B cell (primary cell): ENCODE measurements at places on chromosomes 3 and 15.

- H3K36me3 ChIP-seq = no peaks in the 10 kb centered on the region
- no peaks in the 10 kb centered on the region for H3K4me1 ChIP-seq
- no peak overlapping the region for H3K27ac ChIP-seq
Observed at GRCh38 chr15:89459271-89460038, 36.9 kb downstream of the RHCG start.

GRCh38 chr3:79310016-79310415 lies 457.8 kb downstream of the ROBO1 start:
- no peaks in the 10 kb centered on the region for H3K4me1 ChIP-seq
- no peaks in the 10 kb centered on the region for H3K36me3 ChIP-seq
- H3K27me3 ChIP-seq = no peaks in the 10 kb centered on the region
- no peak for DNase-seq
- no peak overlapping the region for H3K27ac ChIP-seq

DNA sequence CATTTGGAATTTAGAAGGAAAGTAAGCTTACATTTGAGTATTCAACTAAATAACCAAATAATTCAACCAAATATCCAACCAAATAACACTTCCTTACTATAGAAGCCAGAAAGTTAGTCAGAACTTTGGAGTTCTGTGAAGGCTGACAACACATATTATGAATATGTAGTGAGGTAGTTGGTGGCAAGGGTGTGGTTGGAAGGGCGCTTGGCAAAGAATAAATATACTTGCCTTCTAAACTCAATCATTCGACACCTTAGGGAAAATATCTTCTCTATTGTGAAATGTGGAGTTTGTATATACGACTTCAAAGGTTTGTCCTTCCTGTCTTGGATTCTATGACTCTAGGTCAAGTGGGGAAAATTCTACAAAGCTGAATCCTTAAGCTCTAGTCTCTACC lies 111.7 kb upstream of the OSTN start:
- no peak for DNase-seq
- no peaks in the 10 kb centered on the region for H3K4me1 ChIP-seq

GRCh38 chr15:93779341-93779740 lies 452.0 kb upstream of the MCTP2 start:
- no peak overlapping the region for H3K27ac ChIP-seq
- H3K36me3 ChIP-seq = no peaks in the 10 kb centered on the region
- H3K27me3 ChIP-seq = no peaks in the 10 kb centered on the region
- no peak overlapping the region for H3K4me3 ChIP-seq

- H3K27me3 ChIP-seq = no peaks in the 10 kb centered on the region
- no peak overlapping the region for H3K4me3 ChIP-seq
- no peaks in the 10 kb centered on the region for H3K4me1 ChIP-seq
- no peak for DNase-seq
- H3K27ac ChIP-seq = no peak overlapping the region
Observed at GRCh38 chr3:69994919-69995318, 4.6 kb upstream of the SAMMSON start.

DNA sequence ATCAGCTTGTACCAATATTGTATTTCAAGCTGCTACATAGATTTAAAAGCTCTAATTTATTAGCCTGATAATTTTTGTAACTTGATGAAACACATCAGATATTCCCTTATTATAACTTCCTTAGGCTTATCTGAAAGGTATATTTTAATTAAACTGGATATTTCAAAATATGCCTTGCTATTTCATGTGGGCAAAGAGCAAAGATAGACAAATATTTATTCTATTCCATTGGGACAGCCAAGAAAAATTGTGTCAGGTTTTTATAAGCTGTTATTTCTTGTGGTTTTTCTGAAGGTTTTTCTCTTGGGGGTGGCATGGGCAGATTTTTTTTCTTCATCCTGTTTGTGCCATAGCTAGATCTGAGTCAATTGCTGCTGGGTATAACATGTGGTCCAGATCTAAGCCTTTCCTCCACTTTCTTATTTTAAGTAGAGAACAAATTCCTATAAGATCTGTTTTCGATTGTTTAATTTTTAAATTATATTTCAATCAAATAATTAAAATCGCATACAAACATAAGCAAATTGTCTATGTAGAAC lies 249.5 kb downstream of the NAALADL2 start:
- H3K36me3 ChIP-seq = no peaks in the 10 kb centered on the region
- H3K4me1 ChIP-seq = no peaks in the 10 kb centered on the region
- no peak overlapping the region for H3K4me3 ChIP-seq
- no peak overlapping the region for H3K27ac ChIP-seq
- DNase-seq = no peak
- no peaks in the 10 kb centered on the region for H3K27me3 ChIP-seq

DNA sequence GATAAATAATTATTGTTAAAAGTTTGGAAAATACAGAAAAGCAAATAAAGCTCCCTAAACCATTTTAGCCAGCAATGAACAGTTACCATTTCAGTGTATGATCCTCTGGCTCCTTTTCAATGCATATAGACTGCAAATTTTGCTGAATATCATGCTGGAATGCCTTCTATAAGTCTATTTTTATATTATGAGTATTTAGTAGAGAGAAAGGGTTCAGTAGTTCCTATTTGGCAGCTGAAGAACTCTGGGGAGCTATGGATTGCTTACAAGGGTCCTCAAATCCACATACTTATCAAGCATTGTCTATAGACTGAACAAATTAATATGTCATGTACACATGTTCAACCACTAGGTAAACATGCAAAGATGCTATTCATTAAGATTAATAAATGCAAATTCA lies 46.1 kb downstream of the LRRC3B start:
- no peaks in the 10 kb centered on the region for H3K36me3 ChIP-seq
- no peak for DNase-seq
- no peaks in the 10 kb centered on the region for H3K4me1 ChIP-seq

DNA sequence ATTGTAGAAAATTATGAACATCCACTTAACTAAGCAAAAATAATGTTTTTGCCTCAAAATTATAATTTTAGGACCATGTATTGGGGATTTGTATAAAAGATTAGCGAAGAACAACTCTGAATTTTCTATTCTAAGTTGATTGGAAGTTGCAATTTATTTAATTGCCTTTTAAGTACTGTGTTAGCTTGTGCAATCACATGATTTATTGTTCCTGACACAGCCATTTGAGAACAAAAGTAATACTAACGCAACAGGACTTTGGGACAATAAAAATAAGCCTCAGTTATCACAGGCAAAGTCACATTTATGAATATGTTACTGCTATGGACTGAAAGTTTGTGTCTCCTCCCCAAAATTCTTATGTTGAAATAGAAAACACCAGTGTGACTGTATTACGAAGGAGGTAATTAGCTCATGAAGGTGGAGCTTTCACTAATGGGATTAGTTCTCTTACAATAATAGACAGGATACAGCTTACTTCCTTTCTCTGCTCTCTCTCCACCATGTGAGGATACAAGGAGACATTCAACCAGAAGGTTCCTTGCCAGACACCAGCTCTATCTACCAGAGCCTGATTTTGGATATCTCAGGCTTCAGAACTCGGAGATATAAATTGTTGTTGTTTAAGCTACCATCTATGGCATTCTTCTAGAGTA lies 745.9 kb downstream of the ZBBX start:
- no peaks in the 10 kb centered on the region for H3K27me3 ChIP-seq
- no peaks in the 10 kb centered on the region for H3K4me1 ChIP-seq
- H3K27ac ChIP-seq = no peak overlapping the region
- no peaks in the 10 kb centered on the region for H3K36me3 ChIP-seq
- no peak overlapping the region for H3K4me3 ChIP-seq

- H3K4me1 ChIP-seq = no peaks in the 10 kb centered on the region
- no peak overlapping the region for H3K4me3 ChIP-seq
- no peak for DNase-seq
- H3K27ac ChIP-seq = no peak overlapping the region
- no peaks in the 10 kb centered on the region for H3K27me3 ChIP-seq
Observed at GRCh38 chr3:72941245-72941644, 53.4 kb downstream of the GXYLT2 start.

- H3K27me3 ChIP-seq = no peaks in the 10 kb centered on the region
- H3K36me3 ChIP-seq = peaks cover 4% of the 10 kb centered on the region
- peak overlapping the region; percentile 56 for H3K4me3 ChIP-seq
- peak overlapping the region; percentile 85 for H3K27ac ChIP-seq
- peaks cover 93% of the 10 kb centered on the region for H3K4me1 ChIP-seq
- peak; percentile 88 for DNase-seq
Observed at GRCh38 chr3:46926871-46927717, 49.5 kb downstream of the CCDC12 start.

GRCh38 chr3:86225461-86225860 lies 765.5 kb downstream of the VGLL3 start:
- H3K27ac ChIP-seq = no peak overlapping the region
- H3K4me1 ChIP-seq = no peaks in the 10 kb centered on the region
- DNase-seq = no peak
- H3K4me3 ChIP-seq = no peak overlapping the region
- H3K27me3 ChIP-seq = no peaks in the 10 kb centered on the region

DNA sequence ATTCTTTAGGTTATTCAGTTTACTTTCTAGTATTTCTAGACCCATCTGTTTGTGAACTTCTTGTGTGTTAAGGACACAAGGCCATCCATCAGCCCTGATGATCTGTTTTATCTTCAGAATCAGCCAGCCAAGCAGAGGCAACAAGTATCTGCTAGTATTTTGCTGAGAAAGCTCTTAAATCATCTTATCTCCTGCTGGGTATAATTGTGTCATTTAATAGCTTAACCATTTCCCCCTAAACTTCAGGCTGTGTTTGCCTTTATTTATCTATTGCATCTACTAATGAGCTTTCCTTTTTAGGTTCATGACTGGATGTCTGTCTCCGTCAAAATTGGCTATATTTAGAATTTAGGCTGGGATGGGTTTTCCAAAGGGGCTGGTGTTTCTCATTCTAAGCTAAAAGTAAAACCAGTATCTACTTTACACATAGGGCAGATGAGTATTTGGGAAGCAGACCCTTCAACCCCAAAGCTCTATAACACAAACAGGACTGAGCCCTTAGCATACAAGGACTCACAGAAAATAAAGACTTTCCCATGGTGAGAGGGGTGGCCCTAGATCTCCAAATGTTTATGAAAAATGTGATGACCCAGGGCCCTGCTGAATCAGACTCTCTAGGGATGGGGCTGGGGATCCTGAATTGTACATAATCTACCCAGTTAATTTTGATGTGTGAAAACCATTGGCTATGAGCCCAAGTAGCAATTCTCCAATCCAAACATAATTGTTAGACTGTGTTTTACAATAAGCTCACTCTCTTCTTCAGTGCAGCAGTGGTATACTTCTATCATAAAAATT lies 65.3 kb upstream of the PSMD6 start:
- H3K27ac ChIP-seq = no peak overlapping the region
- H3K36me3 ChIP-seq = no peaks in the 10 kb centered on the region
- no peaks in the 10 kb centered on the region for H3K27me3 ChIP-seq
- H3K4me3 ChIP-seq = no peak overlapping the region
- H3K4me1 ChIP-seq = no peaks in the 10 kb centered on the region

DNA sequence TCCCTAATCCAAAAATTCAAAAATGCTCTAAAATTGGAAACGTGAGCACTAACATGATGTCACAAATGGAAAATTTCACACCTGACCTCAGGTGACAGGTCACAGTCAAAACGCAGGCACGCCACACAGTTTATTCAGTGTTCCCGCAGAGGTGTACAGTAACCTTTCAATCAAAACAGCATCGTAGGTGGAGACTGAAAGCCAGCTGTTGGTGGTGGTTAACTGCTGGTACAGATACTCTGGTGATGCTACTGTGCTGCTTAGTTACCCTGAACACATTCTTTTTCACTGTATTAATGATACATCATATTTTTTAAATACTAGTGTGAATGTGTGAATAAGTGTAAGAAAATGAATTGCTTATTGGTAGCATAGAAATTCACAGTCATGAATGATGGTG lies 23.8 kb downstream of the RAB11A start:
- no peaks in the 10 kb centered on the region for H3K4me1 ChIP-seq
- H3K27ac ChIP-seq = no peak overlapping the region
- DNase-seq = no peak
- no peak overlapping the region for H3K4me3 ChIP-seq

- no peaks in the 10 kb centered on the region for H3K36me3 ChIP-seq
- H3K27ac ChIP-seq = no peak overlapping the region
- no peak overlapping the region for H3K4me3 ChIP-seq
- no peaks in the 10 kb centered on the region for H3K4me1 ChIP-seq
- no peaks in the 10 kb centered on the region for H3K27me3 ChIP-seq
- no peak for DNase-seq
Observed at GRCh38 chr15:72127724-72128322, 9.6 kb downstream of the SENP8 start.

- peak overlapping the region; percentile 5 for H3K27ac ChIP-seq
- no peaks in the 10 kb centered on the region for H3K36me3 ChIP-seq
- no peak for DNase-seq
- H3K4me1 ChIP-seq = peaks cover 60% of the 10 kb centered on the region
Observed at GRCh38 chr15:85473455-85473854, 93.1 kb downstream of the AKAP13 start.

DNA sequence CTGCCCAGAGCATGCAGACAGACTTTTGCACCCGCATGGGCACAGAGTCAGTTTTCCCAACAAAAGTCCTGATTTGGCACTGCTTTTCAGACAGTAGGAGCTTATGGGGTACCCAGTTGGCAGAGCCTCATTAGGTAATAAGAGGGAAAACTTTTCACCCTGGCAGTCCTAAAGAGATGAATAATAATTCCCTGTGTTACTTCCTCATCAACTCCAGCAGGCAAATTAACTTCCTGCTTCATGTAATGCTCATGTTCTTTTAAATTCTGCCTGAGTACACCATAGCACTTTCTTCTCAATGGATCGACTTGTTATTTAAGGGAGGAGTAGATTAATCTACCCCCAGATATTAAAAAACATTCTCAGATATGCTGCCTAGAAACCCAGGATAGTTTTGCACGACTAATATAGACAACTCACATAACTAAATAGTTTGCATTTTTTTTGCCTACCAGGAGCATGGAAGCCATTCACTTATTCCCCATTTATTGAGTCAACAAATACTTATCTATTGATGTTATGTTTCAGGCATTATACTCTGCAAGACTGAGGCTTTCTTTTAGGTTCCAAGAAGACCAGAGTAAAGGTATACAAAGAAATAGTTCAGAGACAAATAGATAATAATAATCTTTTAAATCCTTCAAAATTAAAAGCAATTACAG lies 214.5 kb downstream of the KCNMB2 start:
- no peak for DNase-seq
- no peak overlapping the region for H3K4me3 ChIP-seq
- H3K4me1 ChIP-seq = no peaks in the 10 kb centered on the region

DNA sequence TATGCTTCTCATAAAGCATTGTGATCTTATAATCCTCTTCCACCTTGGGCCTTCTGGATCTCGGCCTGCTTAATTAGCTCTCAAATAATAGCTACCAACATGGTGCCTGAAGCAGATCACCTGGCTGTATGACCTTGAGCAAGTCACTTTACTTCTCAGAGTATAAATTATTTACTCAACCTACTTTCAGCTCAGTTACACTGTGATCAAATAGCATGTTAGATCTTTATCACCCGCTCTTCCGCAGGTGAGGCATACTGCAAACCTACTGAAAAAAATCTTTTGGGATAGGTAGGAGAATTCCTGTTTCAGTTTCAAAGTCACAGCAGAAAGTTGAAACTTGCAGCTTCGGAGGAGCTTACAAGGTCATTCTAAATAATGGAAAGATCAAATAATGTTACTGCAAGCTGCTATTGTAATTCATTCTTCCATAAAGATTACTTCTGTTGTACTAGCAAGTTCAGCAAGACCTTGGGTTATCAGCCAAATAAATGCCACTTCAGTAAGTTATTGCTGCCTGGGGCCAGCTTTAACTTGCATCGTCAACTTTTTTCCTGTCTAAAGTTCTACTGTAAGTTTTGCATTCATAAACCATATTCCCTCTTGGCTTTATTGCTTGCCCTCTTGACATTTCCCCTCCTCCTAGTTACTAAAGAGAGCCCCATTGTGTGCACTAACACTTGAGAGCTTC lies 268.4 kb upstream of the ATP11B start:
- no peaks in the 10 kb centered on the region for H3K36me3 ChIP-seq
- H3K4me3 ChIP-seq = no peak overlapping the region
- H3K27ac ChIP-seq = no peak overlapping the region
- no peaks in the 10 kb centered on the region for H3K4me1 ChIP-seq
